Stimulated activated CD8-positive, alpha-beta memory T cell treated with anti-CD3 and anti-CD28 coated beads, Interleukin-15, amount 100 ng/mL, for 4 hours (primary cell): ENCODE measurements at places on chromosomes 2 and 18.

DNA sequence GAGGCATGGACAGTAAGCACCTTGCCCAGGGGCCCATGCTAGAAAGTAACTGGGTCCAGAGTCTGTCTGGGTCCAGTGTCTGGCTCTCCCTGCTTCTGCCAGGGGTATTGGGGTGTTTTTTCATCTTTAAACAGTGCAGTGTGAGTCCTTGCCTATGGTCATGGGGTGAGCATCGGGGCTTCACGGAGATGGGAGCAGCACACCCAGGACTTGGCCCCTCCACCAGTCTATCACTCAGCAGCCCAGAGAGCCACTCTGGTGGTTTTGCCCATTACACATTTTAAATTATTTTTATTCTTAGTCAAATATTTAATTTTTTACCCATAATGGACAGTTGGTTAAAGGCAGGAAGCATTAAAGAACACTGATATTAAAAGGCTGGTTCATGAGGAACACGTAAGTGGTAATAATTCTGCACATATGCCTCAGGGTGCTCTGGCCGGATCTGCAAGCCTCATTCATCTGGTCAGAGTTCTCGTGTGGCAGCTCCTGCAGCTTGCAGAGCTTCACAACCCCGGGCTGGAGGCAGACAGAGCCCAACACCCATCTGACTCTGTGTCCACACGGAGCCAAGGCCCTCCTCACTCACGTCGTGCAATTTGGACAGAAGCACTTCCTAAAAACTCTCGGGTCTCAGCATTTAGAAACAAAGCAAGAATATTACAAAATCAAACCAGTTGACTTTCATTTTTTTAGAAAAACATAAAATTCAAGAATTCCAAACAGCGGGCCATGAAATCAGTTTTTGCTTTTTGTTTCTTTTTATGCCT lies 204.1 kb downstream of the CTIF start:
- DNase-seq: no peak

GRCh38 chr2:220962556-220962955 lies 609.5 kb downstream of the EPHA4 start:
- DNase-seq: no peak

GRCh38 chr2:112032224-112032586 lies 22.9 kb upstream of the TMEM87B start:
- no peak for DNase-seq

DNA sequence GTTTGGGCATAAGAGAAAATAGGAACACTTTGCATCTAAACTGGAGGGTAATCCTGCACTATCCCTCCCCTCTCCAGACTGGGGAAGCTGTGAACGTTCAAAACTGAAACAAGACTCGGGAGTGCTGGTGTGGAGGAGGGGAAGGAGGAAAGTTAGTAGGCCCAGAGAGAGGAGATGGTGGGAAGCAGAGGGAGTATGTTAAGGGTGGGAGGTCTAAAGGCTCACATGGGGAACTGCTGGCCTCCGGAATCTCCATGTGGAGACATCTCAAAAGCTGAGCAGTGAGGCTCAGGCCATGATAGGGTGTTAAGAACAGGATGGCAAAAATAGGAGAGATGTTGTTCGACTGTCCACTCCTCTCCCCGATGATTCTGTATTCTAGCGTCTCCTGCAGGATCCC lies 47.9 kb downstream of the ADD2 start:
- DNase-seq: no peak

- no peak for DNase-seq
Measured at GRCh38 chr18:48942554-48943261, 8.1 kb downstream of the SMAD7 start.
